Left ventricle myocardium superior (tissue), 1 donor: ENCODE measurements at places on chromosomes 4 and X. TPM values are rescaled to one million over a fixed set of nuclear protein-coding genes. Genes with fewer than 3 reads are reported as not detected.

The EXOC1 gene
- 18.7 TPM for total RNA-seq

The CHM gene
- total RNA-seq, result 15.7 TPM

GRCh38 chr4:139129206-139129605, 47.8 kb downstream of the ELF2 start:
- no peak for DNase-seq

DNA sequence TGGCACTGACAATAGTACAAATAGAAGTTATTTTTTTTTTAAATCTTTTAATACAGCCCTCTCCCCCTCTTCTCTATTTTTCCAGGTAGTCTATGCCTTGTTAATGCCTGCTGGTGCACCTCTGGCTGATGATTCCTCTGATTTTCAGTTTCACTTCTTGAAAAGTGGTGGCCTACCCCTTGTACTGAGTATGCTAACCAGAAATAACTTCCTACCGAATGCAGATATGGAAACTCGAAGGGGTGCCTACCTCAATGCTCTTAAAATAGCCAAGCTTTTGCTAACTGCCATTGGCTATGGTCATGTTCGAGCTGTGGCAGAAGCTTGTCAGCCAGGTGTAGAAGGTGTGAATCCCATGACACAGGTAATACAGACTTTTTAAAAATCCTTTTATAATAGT, 99.1 kb downstream of the USP9X start:
- DNase-seq, result no peak

The PDCL2 gene
- total RNA-seq, result not detected

The FAM47B gene
- not detected for total RNA-seq

GRCh38 chrX:27968352-27968751, 12.9 kb downstream of the DCAF8L1 start:
- no peak for DNase-seq

- no peak for DNase-seq
Observed at GRCh38 chr4:185307136-185307950, 88.4 kb downstream of the LRP2BP start.

DNA sequence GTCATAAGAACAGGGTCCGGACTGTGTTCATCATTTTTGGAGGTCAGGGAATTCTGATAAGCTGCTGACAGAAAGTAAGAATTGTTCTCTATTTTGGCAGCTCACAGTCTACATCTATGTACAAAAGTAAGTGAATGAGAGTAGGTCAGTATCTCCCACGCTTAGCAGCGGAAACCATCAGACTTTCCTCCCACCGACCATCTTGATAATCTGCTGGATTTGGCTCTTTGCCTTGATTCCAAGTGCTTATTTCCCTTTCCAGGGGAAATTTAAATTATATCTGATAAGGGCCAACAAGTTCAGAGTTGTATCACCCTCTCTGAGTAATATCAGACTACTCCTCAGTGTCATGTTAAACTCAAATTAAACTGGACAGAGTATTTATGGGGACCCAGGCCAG, 118.0 kb downstream of the CAMK2D start:
- DNase-seq, result no peak

The HPF1 gene
- total RNA-seq, result 20.2 TPM
